ENCODE measurements at places on chromosomes 1 and 21.

DNA sequence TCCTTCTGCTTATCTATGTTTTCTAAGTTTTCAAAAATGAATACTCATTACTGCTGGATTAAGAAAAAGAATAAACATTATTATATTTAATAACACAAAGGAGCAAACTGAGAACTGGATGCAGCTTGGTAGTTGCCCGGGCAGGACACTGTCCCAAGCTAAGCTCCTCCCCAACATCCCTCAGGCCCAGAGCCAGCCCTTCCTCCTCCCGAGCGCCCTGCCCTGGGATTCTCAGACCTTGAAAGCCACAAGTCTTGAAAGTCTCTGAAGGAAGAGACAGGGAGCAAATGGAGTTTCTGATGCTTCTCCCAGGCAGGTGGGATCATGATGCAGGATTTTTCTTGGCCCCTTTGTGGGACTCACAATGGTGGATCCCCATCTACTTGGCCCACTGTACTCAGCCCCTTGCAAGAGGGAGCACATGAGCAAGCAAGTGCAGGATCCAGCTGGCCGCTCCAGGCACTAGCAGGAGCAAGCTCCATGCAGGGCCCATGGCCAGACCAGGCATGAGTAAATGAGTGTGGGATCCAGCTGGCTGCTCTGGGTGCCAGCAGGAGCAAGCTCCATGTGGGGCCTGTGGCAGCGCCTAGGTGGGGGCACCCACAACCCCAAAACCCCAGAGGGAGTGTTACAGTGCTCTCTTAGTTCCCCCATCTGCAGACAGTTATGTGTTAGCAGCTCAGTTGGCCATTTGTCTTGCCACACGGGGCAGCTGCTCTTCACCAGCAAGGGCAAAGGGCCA lies 32.1 kb upstream of the RAB4A start:
- DNase-seq, result no peak

- no peak for DNase-seq
Measured at GRCh38 chr1:221873673-221874072, 131.8 kb upstream of the DUSP10 start.

- peak; percentile 41 for DNase-seq
Measured at GRCh38 chr1:155938220-155938627, 3.2 kb upstream of the RXFP4 start.

GRCh38 chr1:6600410-6601048 lies 2.1 kb downstream of the KLHL21 start:
- peak; percentile 38 for DNase-seq

Data from foreskin fibroblast (primary cell).